ENCODE measurements at places on chromosomes 5 and 9.
A peak's percentile ranks its signal among the peaks of the same experiment; 100 is the strongest.

DNA sequence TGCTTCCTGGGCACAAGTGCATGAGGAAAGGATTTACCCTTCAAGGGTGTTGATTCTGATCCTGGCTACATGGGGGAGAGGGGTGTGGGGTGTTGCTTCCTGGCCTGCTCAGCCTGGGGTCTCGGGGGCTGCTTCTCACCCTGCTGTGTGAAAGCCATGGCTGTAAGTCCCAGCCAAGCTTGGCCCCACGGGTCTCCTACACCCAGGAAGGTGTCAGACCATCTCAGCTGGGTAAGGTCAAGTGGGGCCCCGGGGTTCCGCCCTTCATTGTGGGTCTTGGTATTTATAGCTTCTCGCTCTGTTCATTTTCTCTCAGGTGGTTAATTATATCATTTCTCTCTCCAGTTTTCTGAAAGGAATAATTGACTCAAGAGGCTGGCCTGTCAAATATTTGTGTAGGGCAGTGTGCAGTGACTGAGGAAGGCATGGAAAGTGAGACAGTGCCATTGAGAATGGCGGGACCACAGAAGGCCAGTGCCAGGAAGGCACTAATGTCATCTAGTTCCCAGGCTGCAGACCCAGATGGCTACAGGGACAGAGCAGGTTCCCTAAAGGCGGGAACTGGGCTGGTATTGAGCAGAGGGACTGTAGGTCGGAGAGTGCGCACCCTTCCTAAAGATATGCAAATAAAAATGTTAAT, 126.0 kb downstream of the FOXD1 start:
- no peak for DNase-seq

DNA sequence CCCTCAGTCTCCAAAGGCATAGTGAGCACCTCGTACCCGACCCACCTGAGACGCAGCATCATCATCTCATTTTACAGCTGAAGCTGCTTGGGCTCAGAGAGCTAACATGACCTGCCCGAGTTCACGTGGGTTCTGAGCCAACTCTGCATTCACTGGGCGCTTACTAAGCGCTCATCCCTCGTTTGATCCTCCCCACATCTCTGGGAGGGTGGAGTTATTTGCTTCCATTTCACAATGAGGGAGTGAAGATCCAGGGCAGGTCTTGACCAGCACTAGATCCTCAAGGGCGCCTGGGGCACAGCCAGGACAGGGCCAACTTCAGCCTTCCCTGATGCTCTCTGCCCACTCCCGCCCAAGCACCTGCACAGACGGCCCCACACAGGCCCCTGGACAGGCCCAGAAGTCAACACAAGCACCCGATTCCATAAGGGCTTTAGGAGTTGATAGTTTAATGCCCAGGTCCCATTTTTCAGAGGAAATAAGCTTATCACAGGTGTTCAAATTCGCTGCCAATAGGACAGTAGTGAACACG, 80.8 kb downstream of the HRH2 start:
- DNase-seq = no peak

- DNase-seq = no peak
These were observed 190.3 kb downstream of the MELK start for GRCh38 chr9:36762958-36763357.

- DNase-seq = no peak
These were observed 330.1 kb downstream of the GLIS3 start for GRCh38 chr9:3969590-3970260.

GRCh38 chr5:143700994-143701393, 111.0 kb upstream of the HMHB1 start:
- DNase-seq = no peak

- no peak for DNase-seq
These were observed 125.6 kb downstream of the DAB2IP start for GRCh38 chr9:121776739-121777637.

DNA sequence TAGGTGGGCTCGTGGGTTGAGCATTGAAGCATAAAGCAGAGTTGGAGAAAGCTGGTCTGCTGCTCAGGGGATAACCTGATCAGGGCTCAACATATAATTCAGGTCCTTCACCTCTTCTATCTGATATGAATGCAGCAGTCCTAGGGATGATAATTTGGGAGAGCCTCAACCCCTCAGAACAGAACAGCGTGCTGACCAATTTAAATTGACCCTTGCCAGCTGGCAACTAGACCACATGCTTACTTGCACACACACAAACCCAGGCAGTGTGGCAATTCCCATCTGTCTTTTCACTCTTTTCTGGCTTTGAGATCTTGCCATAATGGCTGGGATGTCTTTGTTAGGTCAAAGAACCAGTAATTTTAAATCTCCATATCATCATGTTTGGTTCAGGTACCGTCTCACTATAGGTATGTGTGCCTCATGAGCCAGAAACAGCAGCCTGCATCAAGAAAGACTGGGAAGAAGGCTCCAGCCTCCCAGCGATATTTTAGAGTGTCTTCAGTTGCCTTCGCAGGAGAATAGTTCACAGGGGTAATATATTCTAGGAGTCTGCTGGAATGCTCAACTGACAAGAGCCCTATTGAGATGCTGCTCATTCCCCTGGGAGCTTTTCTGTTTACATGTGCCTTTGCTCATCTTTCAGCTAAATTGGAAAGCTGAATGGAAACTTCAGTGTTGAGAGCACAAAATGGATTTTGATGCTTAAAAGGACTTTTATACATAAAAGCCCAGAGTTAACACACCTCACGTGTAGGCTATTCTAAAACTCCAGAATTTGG, 497.6 kb downstream of the RASEF start:
- DNase-seq = no peak

- DNase-seq = no peak
These were observed 186.7 kb downstream of the C9orf50 start for GRCh38 chr9:129434187-129434586.

- DNase-seq = no peak
These were observed 136.9 kb upstream of the FBN2 start for GRCh38 chr5:128674837-128675446.

- no peak for DNase-seq
These were observed 1378.7 kb upstream of the C9orf72 start for GRCh38 chr9:28951945-28952344.

DNA sequence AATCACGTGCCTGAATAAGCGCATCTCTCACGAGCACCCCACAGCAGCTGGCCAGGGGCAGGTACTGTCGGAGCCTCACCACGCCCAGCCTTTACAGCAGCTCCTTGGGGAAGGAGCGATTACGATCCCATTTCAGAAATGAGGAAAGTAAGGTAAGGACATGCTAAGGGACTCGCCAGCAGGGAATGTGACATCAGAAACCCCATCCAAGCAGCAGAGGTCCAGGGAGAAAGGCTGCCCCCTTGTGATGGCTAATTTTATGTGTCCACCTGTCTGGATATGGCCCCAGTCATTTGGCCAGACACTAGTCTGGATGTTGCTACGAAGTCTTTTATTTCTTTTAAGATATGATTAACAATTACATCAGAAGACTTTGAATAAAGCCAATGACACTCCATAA, 77.3 kb downstream of the UBE2QL1 start:
- peak; percentile 43 for DNase-seq

GRCh38 chr9:88792502-88792901, 198.8 kb upstream of the S1PR3 start:
- peak; percentile 17 for DNase-seq

DNA sequence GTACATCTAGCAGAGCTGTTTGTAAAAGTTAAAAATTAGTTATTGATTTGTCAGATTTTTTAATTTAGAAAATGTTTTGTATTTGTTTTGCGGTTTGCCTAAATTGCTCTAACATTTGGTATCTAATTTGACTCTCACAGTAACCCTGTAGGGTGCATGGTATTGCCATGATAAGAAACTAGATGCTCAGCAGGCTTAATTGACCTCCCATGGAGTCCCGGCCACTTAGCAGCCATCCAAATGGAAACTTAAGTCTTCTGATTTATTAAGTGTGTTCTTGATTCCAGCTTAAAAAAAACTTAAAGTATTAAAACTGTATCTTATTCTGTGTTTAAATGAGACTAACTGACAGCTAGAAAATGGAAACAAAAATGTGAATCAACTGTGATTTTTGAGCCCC, 54.5 kb downstream of the CAST start:
- DNase-seq = no peak

DNA sequence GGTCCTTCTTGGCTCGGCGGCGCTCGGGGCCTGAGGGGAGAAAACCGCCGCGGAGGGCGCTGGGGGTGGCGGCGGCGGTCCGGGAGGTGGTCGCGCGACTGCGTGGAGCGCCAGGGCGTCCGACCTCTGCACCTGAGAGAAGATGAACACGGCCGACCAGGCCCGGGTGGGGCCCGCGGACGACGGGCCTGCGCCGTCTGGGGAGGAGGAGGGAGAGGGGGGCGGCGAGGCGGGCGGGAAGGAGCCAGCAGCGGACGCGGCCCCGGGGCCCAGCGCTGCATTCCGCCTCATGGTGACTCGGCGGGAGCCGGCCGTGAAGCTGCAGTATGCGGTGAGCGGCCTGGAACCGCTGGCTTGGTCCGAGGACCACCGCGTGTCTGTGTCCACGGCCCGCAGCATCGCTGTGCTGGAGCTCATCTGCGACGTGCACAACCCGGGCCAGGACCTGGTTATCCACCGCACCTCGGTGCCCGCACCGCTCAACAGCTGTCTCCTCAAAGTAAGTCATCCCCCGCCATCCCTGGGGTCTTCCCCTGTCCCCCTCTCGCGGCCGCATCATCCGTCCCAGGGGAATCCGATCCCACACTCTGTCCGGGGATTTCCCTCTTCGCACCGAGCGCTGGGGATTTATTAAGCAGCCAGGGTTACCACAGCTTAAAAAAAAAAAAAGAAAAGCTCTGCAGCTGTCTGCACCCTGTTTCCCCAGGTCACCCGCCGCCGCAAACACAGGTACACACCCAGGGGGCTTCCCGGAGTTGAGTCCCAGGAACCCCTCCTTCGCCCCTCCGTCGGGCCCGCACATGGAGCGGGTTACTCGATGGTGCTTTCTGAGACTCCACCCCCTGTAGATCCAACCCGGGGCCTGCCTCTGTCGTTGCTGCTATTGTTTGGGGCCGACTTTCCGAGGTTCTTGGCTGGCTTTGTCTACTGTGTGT, at the start of gene GTF3C4:
Gene GTF3C4 (plus strand): TSS at position 8 of the 935 bp plus-strand sequence. CDS start 135 bp downstream, at position 143.
- DNase-seq = peak; percentile 77

GRCh38 chr9:84271921-84272556, 68.5 kb downstream of the SLC28A3 start:
- no peak for DNase-seq

GRCh38 chr5:135222171-135222681, 176.8 kb downstream of the MACROH2A1 start:
- no peak for DNase-seq

DNA sequence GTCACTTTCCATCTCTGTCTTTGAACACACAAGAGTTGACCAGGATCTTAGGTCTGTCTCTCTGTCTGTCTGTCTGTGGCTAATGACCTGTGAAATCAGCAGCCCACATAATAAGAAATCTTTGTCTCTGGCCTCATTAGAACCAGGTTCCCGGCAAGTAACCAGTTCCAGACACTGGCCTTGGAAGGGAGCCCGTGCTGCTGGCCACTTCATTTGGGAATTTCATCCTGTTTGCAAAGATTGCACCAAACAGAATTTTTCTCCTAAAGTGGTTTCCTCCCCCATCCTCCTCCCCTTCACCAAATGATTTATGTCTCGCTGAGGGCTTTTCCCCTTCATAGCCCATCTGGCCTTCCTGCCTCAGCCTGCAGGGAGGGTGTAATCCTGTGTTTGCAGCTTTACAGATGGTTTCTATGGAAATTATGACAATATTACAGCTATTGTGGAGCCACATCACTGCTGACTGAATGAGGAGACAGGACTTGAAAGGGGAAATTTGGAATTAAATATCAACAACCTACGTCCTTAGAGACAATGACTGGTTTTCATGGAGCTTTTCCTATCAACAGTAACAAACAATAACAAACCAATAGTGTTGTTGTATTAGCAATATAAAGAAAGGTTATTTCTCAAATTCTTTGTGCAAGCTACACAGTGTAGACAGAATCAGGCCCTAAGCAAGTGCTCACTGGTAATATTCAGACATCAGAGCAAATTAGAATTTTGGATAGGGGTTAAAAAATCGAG, 25.7 kb downstream of the DPYSL3 start:
- DNase-seq = peak; percentile 36

DNA sequence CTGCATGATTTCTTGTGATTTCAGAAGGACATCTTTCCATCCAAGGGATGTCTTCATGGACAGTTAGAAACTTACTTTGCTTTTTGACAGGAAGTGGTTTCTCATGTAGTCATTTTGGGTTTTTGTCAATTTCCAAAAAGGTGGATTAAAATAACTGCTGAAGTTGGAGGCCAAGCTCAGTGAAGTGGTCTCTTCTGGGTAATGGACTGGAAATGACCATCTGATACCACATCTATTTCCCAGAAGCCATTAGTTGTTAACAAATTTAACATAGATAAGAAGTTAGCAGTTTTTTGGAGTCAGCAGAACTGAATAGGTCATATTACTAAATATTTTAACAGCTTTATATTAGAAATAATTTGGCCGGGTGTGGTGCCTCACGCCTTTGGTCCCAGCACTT, 86.2 kb upstream of the MYO10 start:
- DNase-seq = no peak

DNA sequence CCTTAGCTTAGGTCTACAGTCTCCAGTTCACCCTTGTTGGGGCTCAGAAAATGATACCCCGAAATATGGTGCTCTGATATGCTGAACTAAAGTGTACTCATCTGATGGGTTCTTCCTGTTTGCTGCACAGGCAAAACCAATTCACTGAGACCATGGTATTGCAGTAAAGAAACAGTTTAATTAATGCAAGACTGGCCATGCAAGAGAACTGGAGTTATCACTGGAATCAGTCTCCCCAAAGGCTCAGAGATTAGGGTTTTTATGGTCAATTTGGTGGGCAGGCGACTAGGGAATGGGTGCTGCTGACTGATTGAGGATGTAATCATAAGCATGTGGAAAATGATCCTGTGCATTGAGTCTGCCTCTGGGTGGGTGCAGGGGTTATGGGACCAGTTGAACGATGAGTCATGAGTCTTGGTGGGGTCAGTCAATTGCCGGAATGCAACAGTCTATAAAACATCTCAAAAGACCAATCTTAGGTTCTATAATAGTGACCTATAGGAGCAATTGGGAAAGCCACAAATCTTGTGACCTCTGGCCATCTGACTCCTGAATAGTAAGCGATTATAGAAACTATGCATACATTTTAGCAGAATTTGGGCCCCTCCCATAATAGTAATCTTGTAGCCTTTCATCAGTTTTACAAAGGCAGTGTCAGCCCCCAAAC, 113.0 kb upstream of the ANKRD55 start:
- DNase-seq = no peak

DNA sequence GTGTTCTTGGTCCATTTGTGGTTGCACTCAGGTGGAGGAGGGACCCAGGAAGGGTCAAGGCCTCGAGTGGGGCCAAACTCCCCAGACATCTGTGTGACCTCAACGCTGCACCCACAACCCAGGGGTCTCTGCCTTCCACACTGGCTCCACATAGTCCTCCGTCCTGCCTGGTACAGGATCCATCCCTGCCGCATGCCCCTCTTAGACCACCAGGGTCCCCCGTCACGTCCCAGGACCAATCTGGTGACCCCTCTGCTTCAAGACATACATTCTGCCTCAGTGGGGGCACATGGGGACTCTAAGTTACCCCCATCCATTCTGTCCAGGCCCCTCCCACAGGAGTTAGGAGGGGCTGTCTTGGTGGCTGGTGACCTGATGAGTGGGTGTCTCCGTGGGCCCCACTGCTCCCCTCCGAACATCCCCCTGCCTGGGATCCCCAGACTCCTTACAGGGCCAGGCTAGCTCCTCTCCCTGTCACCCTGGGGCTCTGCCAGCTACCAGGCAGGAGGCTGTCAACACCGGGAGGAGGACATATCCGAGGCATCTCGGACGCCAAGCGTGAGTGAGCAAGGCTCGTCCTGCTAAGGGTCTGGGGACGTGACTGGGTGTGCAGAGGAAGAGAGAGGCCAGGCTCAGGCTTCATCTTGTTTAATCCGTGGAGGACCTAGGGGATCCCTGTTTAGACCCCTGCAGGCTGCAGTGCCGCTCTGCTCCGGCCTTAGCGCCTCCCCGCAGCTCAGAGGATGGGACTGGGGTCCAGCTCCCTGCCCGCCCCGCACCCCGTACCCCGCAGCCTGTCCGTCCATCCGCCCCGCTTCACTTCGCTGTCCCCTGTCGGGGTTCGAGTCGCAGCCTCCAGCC, 32.3 kb downstream of the TSPAN17 start:
- no peak for DNase-seq
